WTC11 (cell line): ENCODE measurements at places on chromosomes 4 and X. TPM values are rescaled to one million over a fixed set of nuclear protein-coding genes. Genes with fewer than 3 reads are reported as not detected.

The MAGEB1 gene
- 0.09 to 0.22 TPM in 2 of 3 replicates, not detected in the other for total RNA-seq

The SSX3 gene
- total RNA-seq: 0.25 TPM in 1 of 3 replicates, not detected in the others

The ZDHHC15 gene
- total RNA-seq: 1.5 to 2.0 TPM (median 1.9 TPM) in 3 replicates

The VCX2 gene
- total RNA-seq: not detected in 3 replicates

The MTNR1A gene
- 0.73 to 1.0 TPM (median 0.73 TPM) in 3 replicates for total RNA-seq

The NWD2 gene
- 0.05 to 0.07 TPM in 2 of 3 replicates, not detected in the other for total RNA-seq

The RHOH gene
- 3.9 to 8.7 TPM (median 7.4 TPM) in 3 replicates for total RNA-seq

The DOK7 gene
- 0.22 to 0.46 TPM (median 0.44 TPM) in 3 replicates for total RNA-seq

GRCh38 chr4:140715119-140715518, 41.1 kb downstream of the TBC1D9 start:
- no peak for DNase-seq

DNA sequence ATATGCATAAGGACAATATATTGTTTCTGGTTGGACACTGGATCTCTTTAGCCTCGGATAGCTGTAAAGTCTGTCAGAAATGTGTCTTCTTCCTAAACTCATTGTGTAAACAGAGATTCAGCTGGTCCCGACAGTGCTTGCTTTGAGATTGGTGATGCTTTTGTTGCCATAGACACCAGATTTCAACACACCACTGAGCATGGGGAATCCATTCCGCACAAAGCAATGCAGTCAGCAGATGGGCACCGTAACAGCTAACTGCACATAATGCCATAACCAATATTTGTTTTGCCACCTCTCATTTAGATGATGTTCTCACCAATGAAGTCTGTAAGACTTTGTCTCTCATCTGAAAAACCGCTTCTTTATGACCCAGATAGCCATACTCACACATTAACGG, 33.3 kb upstream of the FAM47C start:
- DNase-seq: no peak

GRCh38 chrX:73859622-73860021, 296.6 kb downstream of the CHIC1 start:
- no peak for DNase-seq

DNA sequence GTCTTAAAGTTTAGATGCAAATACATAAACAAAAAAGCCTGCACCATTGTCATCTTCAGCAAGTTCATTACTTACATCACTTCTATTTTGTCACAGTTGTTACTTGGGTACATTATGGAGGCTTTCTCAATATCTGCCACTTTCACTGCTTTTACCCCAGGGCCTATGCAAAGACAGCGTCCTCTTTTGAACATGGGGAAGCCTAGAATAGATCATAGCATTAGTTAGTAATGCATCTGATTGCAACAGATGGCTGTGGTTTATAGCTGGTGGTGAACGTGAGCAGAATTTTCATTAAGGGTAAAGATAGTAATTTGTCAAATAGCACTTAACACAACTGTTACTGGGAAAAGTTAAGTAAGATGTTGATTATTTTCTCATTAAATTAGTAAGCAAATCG, 729 bp downstream of the CXCL11 start:
- DNase-seq: no peak

GRCh38 chrX:71634366-71634765, 16.1 kb upstream of the CXCR3 start:
- no peak for DNase-seq

- no peak for DNase-seq
Observed at GRCh38 chrX:79259073-79259689, 108.0 kb downstream of the ITM2A start.

DNA sequence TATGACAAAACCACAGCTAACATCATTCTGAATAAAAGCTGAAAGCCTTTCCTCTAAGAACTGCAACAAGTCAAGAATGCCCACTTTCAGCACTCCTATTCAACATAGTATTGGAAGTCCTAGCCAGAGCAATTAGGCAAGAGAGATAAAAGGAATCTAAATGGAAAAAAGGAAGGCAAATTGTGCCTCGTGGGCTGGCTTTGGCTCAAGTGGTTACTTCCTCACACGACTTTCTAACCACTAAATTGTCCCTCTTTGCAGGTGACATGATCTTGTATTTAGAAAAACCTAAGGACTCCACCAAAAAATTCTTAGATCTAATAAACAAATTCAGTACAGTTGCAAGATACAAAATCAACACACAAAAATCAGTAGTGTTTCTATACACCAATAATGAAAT, 57.2 kb downstream of the SCML2 start:
- DNase-seq: no peak

- DNase-seq: no peak
Observed at GRCh38 chrX:43481576-43481975, 174.5 kb upstream of the MAOA start.

DNA sequence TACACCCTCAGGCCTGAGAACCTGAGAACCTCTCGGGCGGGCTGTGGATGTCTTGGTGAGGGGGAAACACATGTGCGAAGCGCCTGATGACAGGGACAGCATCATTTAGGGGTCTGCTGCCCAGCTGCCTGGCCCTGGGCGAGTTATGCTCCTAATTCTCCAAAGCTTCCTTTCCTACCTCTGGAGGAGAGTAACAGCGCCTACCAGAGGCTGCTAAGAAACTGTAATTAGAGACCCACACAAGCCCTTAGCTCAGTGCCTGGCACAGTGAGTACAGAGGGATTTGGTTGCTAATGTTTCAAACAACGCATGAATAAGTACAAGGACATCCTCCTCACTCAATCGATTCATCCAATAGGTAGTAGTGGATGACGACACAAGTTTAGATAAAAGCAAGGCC, 40.4 kb downstream of the BCOR start:
- DNase-seq: no peak

DNA sequence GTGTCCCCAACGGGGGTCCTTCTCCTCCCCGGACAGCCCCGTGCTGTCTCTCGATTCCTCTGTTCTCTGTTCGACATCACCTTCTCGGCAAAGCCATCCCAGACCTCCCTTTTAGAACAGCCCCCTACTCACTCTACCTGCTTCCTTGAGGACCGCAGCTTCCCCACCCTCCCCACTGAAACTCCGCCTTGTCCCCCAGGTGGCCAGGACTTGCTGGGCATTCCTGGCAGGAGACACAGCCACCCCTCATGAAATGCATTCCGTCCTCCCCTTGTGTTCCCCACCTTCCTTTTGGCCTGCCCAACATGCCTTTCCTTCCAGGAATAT, 34.8 kb upstream of the GPR78 start:
- DNase-seq: no peak

DNA sequence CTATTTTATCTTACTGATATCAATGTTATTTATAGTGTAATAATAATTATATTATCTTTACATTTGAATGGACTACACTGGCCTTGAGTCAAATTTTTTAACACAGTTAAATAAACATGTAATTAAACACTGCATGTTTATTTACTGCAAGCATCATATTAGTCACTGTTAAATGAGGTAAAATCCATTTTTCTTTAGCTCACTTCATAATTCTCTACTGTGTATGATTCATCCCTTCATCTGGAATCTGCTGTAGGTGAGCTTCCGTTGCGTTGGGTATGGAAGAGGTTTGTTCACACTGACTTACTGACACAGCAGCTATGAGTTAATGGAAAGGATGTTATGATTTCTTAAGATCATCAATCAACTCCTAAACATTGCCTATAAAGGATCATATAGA, 572.3 kb downstream of the PCDH11X start:
- no peak for DNase-seq

GRCh38 chr4:52366191-52366590, 292.9 kb downstream of the USP46 start:
- no peak for DNase-seq

DNA sequence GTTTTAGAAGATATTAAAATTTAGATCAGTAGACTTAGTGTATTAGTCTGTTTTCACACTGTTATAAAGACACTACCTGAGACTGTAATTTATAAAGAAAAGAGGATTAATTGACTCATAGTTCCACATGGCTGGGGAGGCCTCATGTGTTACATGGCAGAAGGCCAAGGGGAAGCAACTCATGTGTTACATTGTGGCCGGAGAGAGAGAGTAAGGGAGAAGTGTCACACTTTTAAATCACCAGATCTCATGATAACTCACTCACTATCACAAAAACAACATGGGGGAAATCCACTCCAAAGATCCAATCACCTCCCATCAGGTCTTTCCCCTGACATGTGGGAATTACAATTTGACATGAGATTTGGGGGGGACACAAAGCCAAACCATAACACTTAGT, 1159.7 kb upstream of the PCDH7 start:
- DNase-seq: no peak

- no peak for DNase-seq
Observed at GRCh38 chrX:134006484-134007161, 21.2 kb upstream of the GPC3 start.

- DNase-seq: no peak
Observed at GRCh38 chr4:42347076-42347475, 50.2 kb upstream of the SHISA3 start.

- no peak for DNase-seq
Observed at GRCh38 chr4:82223715-82224114, 150.1 kb downstream of the HNRNPD start.

GRCh38 chrX:51281758-51282318, 50.8 kb upstream of the NUDT10 start:
- DNase-seq: no peak

GRCh38 chr4:81039351-81039972, 9.0 kb downstream of the BMP3 start:
- no peak for DNase-seq

- DNase-seq: no peak
Observed at GRCh38 chrX:71171110-71171801, 26.6 kb downstream of the NLGN3 start.

GRCh38 chr4:48203819-48204218, 65.8 kb downstream of the TEC start:
- no peak for DNase-seq

GRCh38 chrX:22118161-22118830, 86.2 kb downstream of the PHEX start:
- no peak for DNase-seq
